Stomach (tissue), 19 donors: ENCODE measurements at places on chromosomes 2 and 18.

- DNase-seq, result peak; percentile 8
Measured at GRCh38 chr2:128682266-128682665, 363.6 kb upstream of the HS6ST1 start.

GRCh38 chr2:152635635-152636298 is 81.5 kb downstream of the PRPF40A start:
- DNase-seq, result peak; percentile 70

GRCh38 chr2:177098001-177098613 is 114.5 kb upstream of the HNRNPA3 start:
- no peak for DNase-seq

- no peak for DNase-seq
Measured at GRCh38 chr2:222320436-222321395, 21.9 kb upstream of the PAX3 start.

GRCh38 chr2:150491430-150491829 is 4.0 kb upstream of the RND3 start:
- no peak for DNase-seq

DNA sequence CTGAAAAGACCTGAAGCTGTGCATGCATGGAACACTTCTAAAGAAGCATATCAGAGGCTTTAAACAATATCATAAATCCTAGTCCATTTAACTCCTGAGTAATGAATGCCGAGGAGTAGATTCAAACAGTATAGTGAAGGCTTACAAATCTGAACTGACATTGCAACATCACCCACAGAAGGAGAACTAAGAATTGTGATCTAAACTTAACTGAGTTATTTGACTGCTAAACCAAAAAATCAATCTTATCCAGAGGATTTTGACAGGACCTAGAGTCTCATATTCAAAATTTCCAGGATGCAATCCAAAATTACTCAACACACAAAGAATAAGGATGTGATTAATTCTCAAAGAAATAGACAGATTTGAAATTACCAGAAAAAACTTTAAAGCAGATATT is 181.0 kb downstream of the SLC39A10 start:
- no peak for DNase-seq

GRCh38 chr18:3269241-3269913 is 7.4 kb downstream of the MYL12B start:
- DNase-seq, result no peak

DNA sequence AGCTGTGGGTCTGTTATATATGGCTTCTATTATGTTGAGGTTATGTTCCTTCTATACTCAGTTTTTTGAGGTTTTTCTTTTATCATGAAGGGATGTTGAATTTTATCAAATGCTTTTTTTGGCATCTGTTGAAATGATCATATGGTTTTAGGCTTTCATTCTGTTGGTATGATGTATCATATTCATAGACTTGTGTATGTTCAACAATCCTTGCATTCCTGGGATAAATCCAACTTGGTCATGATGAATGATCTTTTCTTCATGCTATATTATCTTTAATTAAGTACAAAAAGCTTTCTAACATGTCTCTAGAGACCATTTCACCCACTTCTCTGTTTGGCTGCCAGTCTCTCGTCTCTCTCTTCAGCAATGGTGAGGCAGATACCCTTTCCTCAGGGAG is 54.2 kb downstream of the MDH1 start:
- no peak for DNase-seq

DNA sequence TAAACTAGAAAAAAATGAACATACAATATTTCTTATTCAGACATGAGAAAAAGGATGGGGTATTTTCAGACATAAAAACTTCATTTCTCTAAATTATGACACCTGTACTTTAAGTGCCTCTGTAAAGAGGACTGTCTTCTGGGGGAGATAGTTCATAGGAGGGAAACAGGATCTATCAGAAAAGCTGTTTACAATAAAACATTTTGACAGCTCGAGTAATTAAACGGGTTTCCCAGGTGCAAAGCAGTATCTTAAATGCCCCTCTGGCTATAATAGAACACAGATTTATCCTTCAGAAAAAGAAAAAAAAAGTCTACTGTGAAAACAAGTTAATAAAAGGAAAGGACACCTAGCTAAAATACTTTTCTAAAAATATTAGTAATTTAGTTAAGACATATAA is 311.4 kb upstream of the UBE2E3 start:
- no peak for DNase-seq

DNA sequence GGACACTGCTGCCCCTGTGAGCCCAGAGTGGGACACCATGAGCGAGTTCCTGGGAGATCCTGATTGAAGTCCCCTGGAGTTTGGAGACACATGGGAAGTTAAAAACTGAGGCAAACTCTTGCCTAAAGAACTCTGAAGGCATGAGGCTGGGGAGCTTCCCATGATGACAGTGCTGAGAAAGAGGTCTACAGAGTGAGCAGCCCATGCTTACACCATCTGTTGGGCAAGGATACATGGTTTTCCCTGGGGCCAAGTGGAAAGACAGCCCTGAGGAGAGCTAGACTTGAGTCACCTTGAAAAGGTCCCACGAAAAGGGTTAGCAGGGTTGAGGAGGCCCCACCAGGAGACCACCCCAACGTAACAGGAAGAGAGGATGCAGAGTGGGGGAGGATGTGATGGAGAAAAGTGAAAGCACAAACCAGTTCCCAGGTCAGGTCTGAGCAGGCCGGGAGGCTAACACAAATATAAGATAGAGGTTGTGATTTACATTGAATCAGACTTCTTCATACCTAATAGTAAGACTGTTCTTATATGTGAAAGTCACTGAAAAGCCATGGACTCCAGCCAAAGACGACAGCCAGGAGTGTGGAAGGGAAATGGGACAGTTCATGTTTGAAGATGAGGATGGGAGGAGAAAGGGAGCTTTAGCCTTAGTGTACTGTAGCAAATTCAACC is 13.5 kb upstream of the FEZ2 start:
- DNase-seq, result no peak

DNA sequence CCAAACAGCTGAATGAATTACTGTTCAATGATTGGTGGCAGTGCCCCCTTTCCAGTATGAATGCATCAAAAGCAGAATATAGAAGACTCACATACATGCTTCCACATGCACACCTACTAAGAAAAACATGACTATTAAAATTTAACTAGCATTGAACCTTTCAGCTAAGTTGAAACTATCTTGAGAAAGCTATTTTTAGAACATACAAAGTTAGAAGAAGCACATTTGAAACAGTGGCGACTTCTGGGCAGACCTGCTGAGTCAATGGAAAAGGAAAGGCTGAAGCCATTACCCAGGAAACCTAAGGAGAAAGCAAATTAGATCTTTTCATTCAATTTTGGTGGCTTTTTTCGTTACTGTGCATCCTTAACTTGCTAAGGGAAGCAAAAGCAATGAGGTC is 55.9 kb downstream of the PLA2R1 start:
- no peak for DNase-seq

- no peak for DNase-seq
Measured at GRCh38 chr18:76715012-76715610, 107.2 kb upstream of the ZNF236 start.

DNA sequence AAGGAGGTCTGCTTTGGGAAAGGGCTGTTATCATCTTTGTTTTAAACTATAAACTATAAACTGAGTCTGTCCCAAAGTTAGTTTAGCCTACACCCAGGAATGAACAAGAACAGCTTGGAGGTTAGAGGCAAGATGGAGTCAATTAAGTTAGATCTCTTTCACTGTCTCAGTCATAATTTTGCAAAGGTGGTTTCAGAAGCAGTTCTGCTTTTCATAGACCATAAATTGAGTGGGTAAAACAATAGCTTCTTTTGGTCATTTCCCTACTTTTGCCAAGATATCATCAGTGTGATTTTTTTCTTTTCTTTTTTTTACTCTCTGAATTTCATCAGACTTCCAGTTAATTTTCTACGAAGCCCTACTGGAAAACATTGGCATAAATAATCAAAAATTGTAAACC is 117.0 kb downstream of the AP1S3 start:
- no peak for DNase-seq

- DNase-seq, result peak; percentile 84
Measured at GRCh38 chr18:46946656-46947282, 29.4 kb downstream of the KATNAL2 start.

- no peak for DNase-seq
Measured at GRCh38 chr2:139850254-139850890, 1070.2 kb upstream of the NXPH2 start.

GRCh38 chr2:219125886-219126270 is 34.7 kb downstream of the NHEJ1 start:
- DNase-seq, result no peak

DNA sequence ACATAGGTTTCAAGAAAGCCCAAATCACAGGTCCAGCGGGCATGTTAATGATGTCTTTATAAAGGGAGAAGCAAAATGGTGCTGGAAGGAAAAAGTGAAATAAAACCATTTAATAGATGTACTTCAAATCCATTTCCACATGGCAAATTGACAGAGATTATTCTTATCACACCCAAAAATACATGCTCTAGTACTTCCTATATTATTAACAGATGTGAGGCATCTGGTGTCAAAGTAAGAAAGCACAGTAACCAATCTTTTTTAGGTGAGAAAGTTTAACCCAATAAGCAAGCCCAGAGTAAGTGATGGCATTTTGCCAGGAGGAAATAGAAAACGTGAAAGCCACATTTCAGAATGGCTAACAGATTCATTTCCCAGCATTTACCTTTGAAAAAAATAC is 128.0 kb downstream of the ABCA12 start:
- no peak for DNase-seq

GRCh38 chr2:169009865-169010579 is 21.1 kb downstream of the ABCB11 start:
- DNase-seq, result no peak

- DNase-seq, result no peak
Measured at GRCh38 chr2:28729698-28730097, 21.9 kb upstream of the PPP1CB start.

GRCh38 chr2:55269645-55269990 is 587 bp upstream of the MTIF2 start:
- DNase-seq, result no peak

DNA sequence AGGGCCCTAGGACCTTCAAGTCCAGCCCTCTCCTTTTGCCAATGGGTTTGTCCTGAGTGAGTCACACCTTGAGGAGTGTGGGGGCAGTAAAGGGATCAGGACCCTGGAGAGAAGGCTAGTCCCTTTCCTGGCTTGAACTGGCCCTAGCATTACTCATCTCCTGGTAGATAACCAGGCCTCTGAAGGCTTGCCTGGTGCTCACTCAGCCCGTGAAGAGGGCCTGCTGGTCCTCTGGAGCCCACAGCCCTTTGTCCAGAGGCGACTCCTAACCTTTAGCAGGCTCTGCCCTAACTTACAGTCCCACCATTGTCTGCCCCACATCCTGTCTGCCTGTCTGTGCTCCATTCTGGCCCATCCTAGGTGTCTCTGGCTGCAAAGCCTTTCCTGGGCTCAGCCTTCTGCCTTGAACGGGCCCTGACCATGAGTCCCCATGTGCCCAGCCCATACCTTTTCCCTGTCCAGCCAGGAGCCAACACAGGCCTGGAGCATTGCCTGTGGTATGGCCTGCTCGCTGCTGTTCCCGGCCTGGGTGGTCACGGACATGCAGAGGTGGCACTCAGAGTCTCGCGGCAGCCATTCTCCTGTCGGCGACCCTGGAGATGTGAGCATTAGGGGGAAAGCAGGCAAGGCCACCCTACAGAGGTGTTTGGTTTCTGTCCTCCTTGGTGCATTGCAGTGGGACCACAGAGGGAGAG is 5.0 kb downstream of the SFTPB start:
- DNase-seq, result no peak

- DNase-seq, result no peak
Measured at GRCh38 chr2:205267323-205267722, 415.0 kb upstream of the NRP2 start.

DNA sequence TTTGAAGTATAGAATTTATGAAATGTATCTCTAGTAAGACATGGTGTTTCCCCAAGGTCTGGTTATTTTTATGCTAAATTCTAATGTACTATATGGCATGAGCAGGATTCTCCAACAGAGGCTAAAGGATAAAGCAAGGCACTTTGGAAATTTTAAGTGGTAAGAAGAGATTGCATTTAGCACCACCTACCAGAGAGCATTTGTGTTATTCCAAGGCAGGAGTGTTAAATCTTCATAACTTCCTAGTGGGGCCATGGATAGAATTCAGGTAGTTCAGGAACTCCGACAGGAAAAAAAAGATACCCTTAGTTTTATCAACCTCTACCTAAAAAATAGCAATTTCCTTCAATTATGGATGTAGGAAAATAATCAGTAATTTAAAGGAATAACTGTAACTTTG is 497.4 kb upstream of the CRIM1 start:
- DNase-seq, result peak; percentile 15

GRCh38 chr2:188916736-188917135 is 57.4 kb upstream of the COL3A1 start:
- DNase-seq, result no peak

GRCh38 chr2:27710640-27711430 is 47.1 kb downstream of the SLC4A1AP start:
- no peak for DNase-seq

DNA sequence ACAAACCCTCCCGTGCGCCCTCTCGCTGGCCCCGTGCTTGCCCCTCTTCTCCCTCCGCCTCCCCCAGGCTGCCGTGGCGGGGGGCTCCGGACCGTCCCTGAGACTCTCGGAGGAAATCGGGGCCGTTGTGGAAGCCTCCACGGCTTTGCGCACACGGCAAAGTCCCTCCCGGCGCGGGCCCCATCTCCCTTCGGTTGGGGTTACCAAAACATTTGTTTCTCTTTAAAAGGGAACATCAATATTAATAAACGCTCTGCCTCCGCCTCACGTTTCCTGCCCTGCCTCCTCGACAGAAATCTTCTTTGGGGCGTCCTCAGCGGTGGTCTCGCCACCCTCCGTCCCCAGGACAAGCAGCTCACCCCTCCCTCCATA is 3.8 kb downstream of the PAX3 start:
- DNase-seq, result no peak

DNA sequence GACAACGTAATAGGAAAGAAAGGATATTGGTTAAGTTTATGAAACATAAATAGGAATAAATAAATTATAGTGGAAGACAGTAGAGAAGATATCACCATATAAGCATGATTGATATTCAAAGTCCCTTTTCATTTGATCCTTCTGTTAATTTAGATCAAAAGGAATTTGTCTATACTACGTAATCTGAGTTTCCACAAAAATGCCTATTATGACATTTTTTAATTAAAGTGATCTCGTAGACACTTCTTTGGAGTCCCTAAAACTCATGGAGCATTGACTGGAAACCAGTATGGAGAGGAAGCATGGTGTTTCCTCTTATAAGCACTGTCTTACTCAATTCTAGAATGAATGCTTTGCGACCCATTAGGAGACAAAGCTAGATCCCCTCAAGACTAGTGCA is 411.4 kb upstream of the SPHKAP start:
- DNase-seq, result no peak

DNA sequence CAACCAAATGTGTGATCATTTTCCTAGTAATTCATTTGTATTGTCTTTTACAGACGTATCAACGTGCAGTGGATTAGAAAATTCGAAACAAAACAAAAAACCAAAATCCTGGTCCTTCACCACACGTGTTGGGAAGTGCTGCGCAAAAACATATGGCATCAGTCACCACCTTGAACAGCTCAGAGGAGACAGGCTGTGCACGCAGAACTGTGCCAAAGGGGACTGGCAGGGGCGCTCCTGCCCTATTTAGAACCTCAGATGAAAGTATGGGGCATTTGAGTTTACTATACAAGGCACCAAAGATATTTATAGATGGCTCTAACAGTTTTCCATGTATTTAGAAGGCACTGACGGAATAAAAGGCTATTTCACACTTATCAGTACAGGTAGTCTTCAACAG is 42.3 kb downstream of the NOL10 start:
- no peak for DNase-seq
